Nephron progenitor cell (in vitro differentiated cells): ENCODE measurements at places on chromosomes 4 and X.

GRCh38 chrX:9110808-9111207 lies 76.9 kb upstream of the FAM9B start:
- no peak for DNase-seq

GRCh38 chrX:96182366-96182765 lies 502.3 kb upstream of the DIAPH2 start:
- peak; percentile 33 for DNase-seq

DNA sequence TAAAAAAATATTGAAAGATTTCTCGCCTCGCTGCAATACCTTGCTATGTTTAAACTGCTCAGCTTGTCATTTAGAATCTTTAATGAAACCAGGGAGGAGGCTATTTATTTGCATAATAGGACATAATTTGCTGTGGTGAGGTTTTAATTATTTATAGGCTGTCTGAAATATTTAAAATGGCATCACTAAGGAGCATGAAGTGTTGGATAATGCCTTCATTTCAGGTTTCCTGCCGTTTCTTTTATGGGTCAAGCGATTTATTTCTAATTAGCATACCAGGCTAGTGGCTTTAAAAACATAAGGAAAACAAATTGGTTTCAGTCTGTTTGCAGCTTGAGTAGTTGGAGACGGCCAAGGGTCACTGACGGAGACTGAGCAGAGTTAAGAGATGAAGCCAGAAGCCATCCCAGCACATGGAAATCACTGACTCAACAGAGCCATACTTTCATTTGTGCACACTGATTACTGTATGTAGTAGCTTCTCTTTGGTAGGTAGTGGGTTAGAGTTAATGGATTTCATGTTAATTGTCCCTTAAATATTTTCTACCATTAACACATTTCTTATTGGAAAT lies 1962.4 kb upstream of the TENM3 start:
- no peak for DNase-seq

DNA sequence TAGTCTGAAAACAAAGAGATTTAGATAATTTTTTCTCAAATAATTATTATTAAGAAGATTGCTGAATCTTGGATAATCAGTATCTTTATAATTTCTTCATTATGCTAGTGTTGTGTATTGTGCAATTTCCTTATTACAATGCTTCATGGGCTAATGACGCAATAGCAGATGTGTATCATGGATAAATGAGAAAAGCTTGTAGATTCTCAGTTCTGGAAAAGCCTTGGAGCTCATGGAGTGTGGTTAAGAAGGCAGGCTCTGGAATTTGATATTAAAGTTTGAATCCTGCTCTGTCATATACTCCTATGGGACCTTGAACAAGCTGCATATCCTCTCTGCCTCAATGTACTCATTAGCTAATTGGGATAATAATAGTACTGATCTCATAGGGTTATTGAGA lies 18.9 kb upstream of the CXCL8 start:
- no peak for DNase-seq

- no peak for DNase-seq
These were observed 84.5 kb downstream of the CT47B1 start for GRCh38 chrX:120791013-120791643.

GRCh38 chr4:1683736-1684505 lies at the start of gene FAM53A:
FAM53A (minus strand) TSS chr4:1684313; CDS start chr4:1668741, 15,572 bp downstream.
- DNase-seq: no peak

DNA sequence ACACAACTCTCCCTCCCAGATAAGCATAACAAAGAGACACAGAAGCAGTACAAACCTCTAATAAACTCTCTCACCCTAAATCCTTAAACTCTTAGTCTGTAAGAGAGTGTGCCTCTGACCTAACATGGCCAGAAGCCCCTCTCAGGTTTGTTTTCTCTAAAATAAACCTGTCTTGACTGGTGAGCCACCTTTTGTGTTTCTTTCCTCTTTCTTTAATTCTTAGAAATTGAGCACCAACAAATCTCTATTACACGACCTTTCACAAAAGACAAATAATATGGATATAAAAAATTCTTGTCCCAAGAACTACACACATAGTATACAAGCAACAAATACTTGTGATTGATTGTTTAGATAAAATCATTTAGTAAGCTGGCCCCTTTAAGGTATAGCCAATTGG lies 573.7 kb downstream of the EPHA5 start:
- no peak for DNase-seq

- DNase-seq: no peak
These were observed 211.7 kb downstream of the ZNF674 start for GRCh38 chrX:46333550-46333949.

DNA sequence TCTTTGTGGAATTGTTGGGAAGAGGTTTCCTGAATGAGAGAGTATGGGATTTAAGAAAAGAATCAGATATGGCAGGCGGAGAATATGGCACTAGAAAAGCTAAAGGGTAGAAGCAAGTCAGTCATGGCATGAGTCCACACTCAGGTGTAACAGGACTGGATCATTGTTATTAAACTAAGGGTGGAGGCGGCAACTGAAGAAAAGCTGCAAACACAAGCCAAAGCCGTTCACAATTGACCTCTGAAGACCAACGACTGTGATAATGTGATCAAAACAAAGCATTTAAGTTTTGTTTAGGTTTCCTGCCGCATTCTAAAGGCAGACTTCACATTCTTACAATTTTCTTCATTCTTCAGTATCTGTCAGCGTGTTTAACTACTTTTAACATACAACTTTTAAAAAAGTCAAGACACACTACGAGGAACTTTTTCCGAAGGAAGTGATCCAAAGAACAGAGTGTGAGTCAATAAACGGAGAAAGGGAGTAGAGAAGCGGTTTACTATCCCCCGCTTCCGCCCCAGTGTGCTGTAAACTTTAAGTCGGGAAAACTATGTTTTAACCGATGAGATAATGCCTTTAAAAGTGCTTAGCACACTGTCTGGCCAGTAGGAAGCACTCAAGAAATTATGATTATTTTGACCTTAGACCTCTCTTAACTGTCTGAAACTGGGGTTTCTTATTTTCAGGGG lies 909 bp upstream of the SLAIN2 start:
- DNase-seq: no peak

DNA sequence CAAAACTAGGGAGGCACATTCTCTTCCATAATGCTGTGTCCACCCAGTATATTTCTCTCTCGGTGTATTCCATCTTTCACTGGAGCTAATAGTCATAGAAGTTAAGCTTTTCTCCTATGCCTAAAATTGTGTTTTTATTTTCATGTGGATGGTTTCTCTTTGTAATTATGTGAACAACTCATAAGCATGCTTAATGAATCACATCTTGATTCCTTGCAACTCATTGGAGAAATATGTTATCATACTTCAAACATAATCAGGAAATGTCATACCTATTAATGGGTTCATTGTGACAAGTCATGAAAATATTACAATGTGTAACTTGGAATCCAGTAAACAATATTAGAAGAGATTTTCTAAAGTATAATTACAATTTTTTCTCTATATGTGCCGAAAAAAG lies 186.3 kb downstream of the SLC7A11 start:
- no peak for DNase-seq

DNA sequence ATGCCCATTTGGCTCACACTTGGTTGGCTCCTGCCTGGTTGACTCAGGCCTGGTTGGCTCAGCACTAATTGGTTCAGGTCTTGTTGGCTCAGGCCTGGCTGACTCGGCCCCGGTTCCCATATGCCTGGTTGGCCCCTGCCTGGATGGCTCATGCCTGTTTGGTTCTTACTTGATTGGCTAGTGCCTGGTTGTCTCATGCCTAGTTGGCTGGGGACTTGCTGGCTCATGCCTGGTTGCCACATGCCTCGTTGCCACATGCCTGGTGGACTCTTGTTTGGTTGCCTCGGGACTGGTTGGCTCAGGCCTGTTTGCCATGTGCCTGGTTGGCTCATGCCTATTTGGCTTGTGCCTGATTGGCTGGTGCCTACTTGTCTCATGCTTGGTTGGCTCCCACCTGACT lies 103.7 kb downstream of the APOOL start:
- no peak for DNase-seq

DNA sequence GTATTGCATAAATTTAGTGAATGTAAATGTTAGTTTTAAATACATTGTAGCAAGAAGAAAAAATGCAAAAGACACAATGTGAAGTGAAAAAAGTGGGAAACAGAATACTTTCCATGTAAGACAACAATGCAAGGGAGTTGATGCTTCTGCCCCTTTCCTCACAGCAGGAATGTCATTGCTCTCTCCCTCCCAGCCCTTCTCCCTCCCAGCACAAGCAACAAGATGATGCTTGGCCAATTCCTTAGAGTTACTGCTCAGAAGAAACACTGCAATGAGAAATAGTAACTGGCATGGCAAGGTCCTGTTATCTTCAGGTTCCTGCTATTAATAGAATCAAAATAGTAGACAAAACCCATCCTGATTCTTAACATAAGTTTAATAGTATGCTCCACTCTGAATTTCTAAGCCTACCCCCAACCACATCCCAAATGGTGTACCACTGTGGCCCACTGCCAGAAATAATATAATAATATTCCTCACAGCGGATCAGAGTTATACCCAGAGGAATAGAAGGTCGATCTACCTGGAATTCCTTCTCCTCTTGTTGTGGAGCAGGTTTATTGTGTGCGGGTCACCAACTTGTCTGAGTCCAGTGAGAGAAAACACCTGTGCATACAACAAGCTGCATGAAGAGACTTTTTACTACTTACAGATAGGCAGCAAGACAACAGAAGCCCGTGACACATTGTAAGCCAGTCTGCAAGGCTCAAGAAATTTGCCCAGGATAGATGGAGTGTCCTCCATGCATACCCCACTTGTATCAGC lies 69.8 kb upstream of the SLC7A11 start:
- DNase-seq: no peak

DNA sequence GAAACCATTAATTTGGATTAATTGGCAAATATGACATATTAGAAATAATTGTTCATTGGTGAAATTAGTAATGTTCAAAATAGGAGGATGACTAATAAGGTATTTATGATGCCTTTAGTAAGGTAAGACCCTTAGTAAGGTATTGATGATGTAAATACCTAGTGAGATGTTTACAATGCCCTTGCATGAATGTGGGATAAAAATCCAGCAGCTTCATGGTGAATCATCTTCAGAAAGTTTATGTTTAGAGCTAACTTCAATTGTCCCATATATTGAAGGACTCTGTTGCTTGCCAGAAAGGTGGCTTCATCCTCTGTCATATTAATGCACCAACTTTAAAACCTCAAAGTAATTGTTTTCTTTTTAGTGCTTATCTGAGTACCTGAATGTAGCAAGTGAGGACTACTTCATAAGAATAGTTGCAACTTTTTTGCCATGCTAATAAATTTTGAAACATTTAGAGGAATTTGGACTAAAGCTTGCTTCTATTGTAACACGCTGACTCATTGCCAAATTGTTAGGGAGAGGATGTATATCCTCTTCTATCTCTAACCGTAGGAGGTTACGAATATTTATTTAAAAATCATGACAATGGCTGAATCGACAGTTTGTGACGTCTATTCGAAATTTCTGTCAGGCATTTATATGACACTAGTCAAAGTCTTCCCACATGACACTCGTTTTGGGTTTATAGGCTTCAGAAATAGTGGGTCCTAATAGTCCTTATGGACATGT lies 174.1 kb upstream of the HS3ST1 start:
- no peak for DNase-seq

DNA sequence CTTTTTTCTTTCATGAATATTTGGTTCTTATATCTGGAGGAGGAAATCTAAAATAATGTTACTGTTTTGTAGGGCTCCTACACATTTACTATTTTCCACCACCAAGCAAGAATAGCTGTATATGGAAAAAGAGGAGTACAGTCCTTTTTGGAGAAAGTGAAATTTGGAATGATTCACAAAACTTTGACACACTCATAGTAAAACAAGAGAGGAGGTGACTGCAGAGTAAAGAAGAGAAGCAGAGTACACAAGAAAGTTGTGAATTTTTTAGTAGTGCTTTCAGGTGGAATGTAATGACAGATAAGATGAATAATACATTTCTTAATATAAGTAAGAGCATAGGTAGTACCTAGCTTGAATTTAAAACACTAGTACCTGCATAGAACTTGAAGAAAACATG lies 41.3 kb upstream of the UGT2B4 start:
- DNase-seq: no peak

DNA sequence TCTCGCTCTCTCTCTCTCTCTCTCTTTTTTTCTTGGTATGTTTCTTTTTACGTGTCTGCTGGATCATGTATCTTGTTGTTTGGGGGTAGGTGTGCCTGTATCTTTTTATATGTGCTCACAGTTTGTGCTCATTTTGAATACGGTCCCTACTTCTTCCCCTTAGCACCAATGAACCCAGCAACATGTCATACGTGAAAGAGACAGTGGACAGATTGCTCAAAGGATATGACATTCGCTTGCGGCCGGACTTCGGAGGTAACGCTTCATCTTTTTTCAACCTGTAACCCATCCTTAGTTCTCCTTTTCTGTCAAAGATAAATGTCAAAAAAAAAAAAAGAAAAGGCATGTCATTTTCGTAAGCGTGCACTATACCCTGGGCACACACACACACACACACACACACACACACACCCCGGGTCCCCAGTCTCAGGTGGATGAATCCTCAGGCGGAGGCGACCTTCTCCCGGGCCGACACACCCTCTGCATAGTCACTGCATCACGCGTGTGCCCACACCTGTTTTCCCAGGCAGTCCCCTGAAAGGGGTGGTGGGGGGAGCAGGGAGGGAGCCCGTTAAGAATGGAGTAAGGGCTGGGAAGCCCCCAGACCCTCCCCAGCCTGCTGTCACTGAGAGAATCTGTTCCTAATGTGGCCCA lies 511 bp downstream of the GABRB1 start:
- peak; percentile 13 for DNase-seq

DNA sequence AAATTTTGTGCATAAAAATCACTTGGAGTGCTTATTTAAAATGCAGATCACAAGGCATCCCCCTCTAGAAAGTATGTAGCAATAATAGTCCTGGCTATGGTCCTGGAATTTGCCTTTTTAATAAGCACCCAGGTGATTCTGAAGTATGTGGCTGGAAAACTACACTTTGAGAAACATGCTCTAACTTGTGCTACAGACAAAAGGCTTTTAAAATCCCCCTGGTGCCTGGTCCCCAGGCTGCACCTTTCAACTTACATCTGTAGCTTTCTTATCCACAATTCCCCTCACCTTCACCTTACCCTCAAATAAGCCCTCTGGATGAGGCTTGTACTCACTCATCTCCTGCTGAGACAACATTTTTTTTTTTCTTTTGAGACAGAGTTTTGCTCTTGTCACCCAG lies 21.1 kb downstream of the ART3 start:
- DNase-seq: no peak

GRCh38 chr4:48766131-48766792 lies 13.8 kb downstream of the FRYL start:
- no peak for DNase-seq

DNA sequence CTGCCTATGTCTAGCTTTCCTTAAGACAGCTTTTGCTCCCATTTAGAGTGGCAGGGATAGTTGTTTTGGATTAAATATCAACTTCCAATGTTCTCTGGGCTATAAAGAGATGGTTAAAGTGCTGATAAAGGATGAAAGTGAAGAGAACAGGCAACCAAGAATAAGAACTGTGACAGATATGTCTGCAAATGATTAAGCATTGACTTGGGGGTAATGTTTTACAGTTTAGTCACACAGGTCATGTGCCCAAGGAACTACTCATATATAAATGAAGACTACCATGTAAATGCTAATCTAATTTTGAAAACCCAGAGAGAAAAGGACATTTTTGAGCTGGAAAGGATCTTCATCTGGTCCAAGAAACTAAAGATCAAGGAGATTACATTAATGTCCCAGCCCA lies 42.1 kb downstream of the RBMX2 start:
- no peak for DNase-seq

GRCh38 chr4:152999346-153000075 lies 63.4 kb downstream of the FHDC1 start:
- no peak for DNase-seq

- DNase-seq: no peak
These were observed 23.3 kb downstream of the MTHFD2L start for GRCh38 chr4:74181219-74181618.
